ENCODE measurements at places on chromosomes 11 and 22. TPM values are rescaled to one million over a fixed set of nuclear protein-coding genes. Genes with fewer than 3 reads are reported as not detected.
A peak's percentile ranks its signal among the peaks of the same experiment; 100 is the strongest.

VPS26B gene
- 41.7 TPM for total RNA-seq

- H3K36me3 ChIP-seq = peaks cover 44% of the 10 kb centered on the region
- H3K4me3 ChIP-seq = no peak overlapping the region
- H3K27ac ChIP-seq = peak overlapping the region; percentile 26
Observed at GRCh38 chr22:38984224-38984623, 2.1 kb downstream of the APOBEC3B start.

DNAJB13 gene
- 0.52 TPM for total RNA-seq

- no peaks in the 10 kb centered on the region for H3K36me3 ChIP-seq
- peaks cover 23% of the 10 kb centered on the region for H3K27me3 ChIP-seq
- no peak for DNase-seq
- no peak overlapping the region for H3K4me3 ChIP-seq
Observed at GRCh38 chr11:14248580-14248981, 110.4 kb downstream of the RRAS2 start.

ZBTB44 gene
- total RNA-seq = 36.1 TPM

GRCh38 chr11:31903225-31904074 lies 92.3 kb upstream of the PAX6 start:
- H3K27me3 ChIP-seq = no peaks in the 10 kb centered on the region
- no peaks in the 10 kb centered on the region for H3K36me3 ChIP-seq
- DNase-seq = no peak
- H3K4me1 ChIP-seq = no peaks in the 10 kb centered on the region

LARGE2 gene
- 0.30 TPM for total RNA-seq

- no peak for DNase-seq
- no peaks in the 10 kb centered on the region for H3K27me3 ChIP-seq
- H3K4me1 ChIP-seq = no peaks in the 10 kb centered on the region
Observed at GRCh38 chr22:31185056-31185455, 25.1 kb downstream of the RNF185 start.

DNA sequence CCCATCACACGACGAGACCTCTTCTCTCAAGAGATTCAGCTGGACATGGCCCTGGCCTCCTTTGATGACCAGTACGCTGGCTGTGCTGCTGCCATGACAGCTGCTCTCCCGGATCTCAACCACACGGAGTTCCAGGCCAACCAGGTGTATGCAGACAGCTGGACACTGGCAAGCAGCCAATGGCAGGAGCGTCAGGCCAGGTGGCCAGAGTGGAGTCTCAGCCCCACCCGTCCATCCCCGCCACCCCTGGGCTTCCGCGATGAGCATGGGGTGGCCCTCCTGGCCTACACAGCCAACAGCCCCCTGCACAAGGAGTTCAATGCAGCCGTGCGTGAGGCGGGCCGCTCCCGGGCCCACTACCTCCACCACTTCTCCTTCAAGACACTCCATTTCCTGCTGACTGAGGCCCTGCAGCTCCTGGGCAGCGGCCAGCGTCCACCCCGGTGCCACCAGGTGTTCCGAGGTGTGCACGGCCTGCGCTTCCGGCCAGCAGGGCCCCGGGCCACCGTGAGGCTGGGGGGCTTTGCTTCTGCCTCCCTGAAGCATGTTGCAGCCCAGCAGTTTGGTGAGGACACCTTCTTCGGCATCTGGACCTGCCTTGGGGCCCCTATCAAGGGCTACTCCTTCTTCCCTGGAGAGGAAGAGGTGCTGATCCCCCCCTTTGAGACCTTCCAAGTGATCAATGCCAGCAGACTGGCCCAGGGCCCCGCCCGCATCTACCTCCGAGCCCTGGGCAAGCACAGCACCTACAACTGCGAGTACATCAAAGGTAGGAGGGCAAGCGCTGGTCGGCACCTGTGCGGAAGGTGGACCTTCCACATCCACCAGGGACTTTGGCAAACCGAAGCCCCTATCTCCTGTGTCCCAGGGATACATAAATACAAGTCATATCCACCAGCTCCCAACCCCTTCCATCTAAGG lies 11.3 kb downstream of the CHRNA10 start:
- no peak for DNase-seq
- no peak overlapping the region for H3K4me3 ChIP-seq
- peaks cover 2% of the 10 kb centered on the region for H3K27me3 ChIP-seq
- H3K27ac ChIP-seq = no peak overlapping the region
- H3K4me1 ChIP-seq = no peaks in the 10 kb centered on the region
- H3K36me3 ChIP-seq = peaks cover 4% of the 10 kb centered on the region

ARHGAP42 gene
- total RNA-seq = 0.16 TPM

DNA sequence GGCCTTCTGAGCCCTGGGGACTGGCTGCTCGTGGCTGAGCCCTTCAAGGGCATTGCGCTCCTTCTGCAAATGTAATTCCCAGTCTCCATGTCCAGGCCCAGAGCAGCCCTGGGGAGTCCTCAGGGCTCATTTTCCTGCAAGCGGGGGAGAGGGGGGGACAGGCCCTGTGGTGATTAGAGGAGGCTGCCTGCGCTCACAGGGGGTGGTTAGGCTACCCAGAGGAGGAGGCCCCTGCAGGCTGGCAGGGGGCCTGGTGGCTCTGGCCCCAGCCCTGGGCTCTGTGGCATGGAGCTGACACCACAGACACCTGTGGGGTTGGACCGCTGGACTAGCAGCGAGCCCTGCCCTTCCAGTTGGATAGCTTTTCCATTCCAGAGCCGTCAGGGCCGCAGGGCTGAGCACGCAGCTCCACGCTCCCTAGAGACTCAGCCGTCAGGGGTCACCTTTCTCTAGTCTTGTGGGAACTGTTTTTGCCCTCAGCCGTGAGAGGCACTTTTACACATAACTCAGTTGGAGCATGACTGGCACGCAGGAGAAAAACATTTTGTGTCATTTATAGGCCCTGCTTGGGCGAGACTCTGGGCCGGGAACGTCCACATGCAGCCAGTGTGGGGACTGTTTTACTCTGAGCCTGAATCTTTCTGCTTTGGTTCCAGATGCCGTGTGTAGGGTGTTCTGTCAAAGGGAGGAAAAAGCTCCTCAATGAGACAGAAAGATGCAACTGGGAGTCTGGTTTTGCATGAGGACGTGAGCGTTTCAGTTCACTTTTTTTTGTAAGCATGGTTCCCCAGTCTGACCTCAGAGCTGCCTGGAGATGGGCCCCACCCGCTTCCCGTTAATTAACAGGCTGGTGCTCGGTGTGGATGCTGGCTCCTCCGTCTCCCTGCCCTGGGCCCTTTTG lies 58.1 kb downstream of the LRP5 start:
- H3K36me3 ChIP-seq = no peaks in the 10 kb centered on the region
- no peaks in the 10 kb centered on the region for H3K4me1 ChIP-seq
- no peak overlapping the region for H3K27ac ChIP-seq
- no peak overlapping the region for H3K4me3 ChIP-seq
- H3K27me3 ChIP-seq = peaks cover 2% of the 10 kb centered on the region

GRCh38 chr11:3148990-3149851 lies 15.9 kb downstream of the OSBPL5 start:
- H3K27me3 ChIP-seq = no peaks in the 10 kb centered on the region
- H3K27ac ChIP-seq = no peak overlapping the region
- H3K4me1 ChIP-seq = no peaks in the 10 kb centered on the region
- no peak overlapping the region for H3K4me3 ChIP-seq
- no peaks in the 10 kb centered on the region for H3K36me3 ChIP-seq

GRCh38 chr22:29443452-29443851 lies 5.1 kb downstream of the RFPL1 start:
- no peak overlapping the region for H3K4me3 ChIP-seq
- DNase-seq = no peak
- no peaks in the 10 kb centered on the region for H3K4me1 ChIP-seq
- no peaks in the 10 kb centered on the region for H3K36me3 ChIP-seq
- peaks cover 7% of the 10 kb centered on the region for H3K27me3 ChIP-seq

GRCh38 chr11:126680700-126681099 lies 319.9 kb downstream of the KIRREL3 start:
- H3K27ac ChIP-seq = no peak overlapping the region
- no peaks in the 10 kb centered on the region for H3K36me3 ChIP-seq
- H3K4me3 ChIP-seq = no peak overlapping the region
- DNase-seq = no peak
- no peaks in the 10 kb centered on the region for H3K4me1 ChIP-seq
- H3K27me3 ChIP-seq = peaks cover 2% of the 10 kb centered on the region

DNA sequence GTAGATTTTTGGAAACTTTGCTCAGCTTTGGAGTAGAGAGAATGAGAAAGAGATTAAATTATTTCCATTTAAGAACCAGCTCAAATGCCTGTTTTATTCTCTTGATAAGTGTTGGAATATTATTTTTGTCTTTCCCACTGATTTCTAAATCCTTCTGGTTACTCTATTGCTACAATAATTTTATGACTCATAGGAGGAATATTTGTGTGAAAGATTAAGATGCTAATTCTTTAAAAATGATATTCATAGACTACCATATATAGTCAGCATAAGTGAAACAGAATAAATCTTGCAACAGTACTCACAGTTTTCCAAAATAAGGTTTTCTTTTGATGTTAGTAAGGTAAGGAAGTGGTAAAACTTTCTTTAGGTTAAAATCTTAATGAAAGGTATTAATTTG lies 60.9 kb downstream of the YAP1 start:
- H3K27ac ChIP-seq = no peak overlapping the region
- no peaks in the 10 kb centered on the region for H3K4me1 ChIP-seq
- no peaks in the 10 kb centered on the region for H3K36me3 ChIP-seq
- no peak overlapping the region for H3K4me3 ChIP-seq

GRCh38 chr11:117435326-117435725 lies 107.7 kb downstream of the CEP164 start:
- no peaks in the 10 kb centered on the region for H3K4me1 ChIP-seq
- H3K27me3 ChIP-seq = peaks cover 6% of the 10 kb centered on the region
- no peak overlapping the region for H3K27ac ChIP-seq
- H3K4me3 ChIP-seq = no peak overlapping the region
- H3K36me3 ChIP-seq = no peaks in the 10 kb centered on the region

DNA sequence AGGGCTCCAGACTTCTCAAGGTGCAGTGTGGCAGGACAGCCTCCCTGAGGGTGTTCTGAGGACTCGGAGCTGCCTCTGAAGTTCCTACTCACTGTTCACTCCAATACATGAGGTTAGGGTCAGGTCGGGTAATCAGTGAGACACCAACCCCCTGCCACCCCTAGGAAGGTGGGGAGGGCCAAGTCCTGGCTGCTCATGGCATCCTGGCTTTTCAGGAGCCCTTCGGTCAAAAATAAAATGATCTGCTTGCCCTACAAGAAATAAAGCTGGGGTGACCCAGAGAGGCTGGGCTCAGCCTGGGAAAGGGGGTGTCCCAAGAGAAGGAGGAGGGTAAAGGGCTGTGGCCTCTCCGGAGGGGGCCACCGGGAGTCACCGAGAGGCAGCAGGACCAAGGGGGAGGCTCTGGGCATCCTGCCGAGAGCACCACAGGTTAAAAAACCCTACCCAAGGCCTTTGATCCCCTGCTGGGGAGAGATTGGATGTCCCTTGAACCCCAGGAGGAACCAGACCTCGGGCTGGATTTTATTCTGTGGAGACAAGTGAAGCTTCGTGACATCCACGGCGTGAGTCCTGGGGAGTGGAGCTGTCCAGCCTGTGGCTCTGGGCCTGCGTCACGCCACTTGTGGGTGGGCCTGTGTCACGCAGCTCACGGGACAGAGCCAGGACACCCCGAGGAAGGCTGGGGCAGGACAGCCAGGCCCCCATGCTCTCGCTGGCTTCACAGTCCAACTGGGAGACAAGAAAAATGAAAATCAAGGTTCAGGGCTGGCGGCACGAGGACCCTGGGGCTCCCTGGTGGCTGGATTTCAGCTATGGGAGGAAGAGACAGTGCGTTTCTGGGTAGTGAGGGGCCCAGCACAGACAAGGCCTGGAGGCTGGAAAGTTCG lies 102.2 kb upstream of the FGF3 start:
- DNase-seq = no peak
- peaks cover 33% of the 10 kb centered on the region for H3K27me3 ChIP-seq
- no peaks in the 10 kb centered on the region for H3K36me3 ChIP-seq

DNA sequence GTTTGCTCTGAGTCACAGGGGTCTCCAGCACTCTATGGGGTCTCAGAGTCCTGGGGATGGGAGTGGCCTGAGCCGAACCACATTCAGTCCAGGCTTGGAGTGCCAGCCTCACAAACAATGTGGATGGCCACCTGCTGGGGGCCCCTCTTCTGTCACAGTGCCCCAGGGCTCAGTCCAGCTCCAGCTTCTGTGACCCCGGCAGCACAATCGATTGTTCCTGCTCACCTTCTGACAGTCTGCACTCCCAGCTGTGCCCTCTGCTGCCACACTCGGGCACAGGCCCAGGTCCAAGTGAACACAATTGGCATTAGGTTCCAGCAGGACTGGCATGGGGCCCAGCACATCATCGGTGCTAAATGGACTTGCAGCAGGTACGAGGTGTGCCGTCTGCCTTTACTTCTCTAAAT lies 84.8 kb downstream of the TP53I11 start:
- H3K27me3 ChIP-seq = peaks cover 51% of the 10 kb centered on the region
- H3K27ac ChIP-seq = no peak overlapping the region
- H3K4me1 ChIP-seq = peaks cover 19% of the 10 kb centered on the region
- H3K36me3 ChIP-seq = no peaks in the 10 kb centered on the region

DNA sequence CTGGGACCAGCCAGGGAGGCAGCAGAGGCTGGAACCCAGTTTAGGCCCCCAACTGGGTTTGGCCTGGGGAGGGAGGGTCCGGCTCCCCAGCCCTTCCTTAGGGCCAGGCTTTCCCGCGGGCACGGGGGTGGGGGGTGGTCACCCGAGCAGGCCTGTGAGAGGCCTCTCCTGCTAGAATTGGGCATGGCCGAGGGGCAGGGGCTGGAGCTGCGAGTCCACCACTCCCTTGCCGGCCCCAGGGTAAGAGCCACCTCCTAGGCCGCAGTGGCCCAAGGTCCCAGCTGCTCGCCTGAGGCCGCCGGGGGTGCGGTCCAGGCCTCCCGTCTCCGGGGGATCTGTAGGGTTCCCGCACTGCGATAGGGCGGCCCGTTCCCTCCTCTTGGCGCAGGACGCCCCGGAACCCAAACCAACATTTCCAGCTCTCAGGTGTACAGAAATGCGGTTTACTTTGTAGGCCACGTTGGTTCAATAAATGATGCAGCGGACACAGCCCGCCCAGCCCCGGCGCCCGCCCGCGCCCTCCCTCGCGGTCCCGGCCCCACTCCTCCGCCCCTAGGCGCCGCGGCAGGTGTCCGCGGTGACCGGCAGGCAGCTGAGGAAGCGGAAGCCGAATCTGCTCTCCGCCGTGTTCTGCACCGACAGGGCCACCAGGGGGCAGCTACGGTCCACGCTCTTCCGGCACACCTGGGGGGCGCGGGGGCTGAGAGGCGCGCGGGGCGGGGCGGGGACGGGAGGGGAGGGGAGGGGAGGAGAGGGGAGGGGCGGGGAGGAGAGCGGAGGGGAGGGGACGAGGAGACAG lies 5.9 kb downstream of the LMNTD2 start:
- peaks cover 18% of the 10 kb centered on the region for H3K27me3 ChIP-seq
- H3K36me3 ChIP-seq = no peaks in the 10 kb centered on the region
- no peaks in the 10 kb centered on the region for H3K4me1 ChIP-seq
- peak; percentile 59 for DNase-seq

MS4A12 gene
- not detected for total RNA-seq

DNA sequence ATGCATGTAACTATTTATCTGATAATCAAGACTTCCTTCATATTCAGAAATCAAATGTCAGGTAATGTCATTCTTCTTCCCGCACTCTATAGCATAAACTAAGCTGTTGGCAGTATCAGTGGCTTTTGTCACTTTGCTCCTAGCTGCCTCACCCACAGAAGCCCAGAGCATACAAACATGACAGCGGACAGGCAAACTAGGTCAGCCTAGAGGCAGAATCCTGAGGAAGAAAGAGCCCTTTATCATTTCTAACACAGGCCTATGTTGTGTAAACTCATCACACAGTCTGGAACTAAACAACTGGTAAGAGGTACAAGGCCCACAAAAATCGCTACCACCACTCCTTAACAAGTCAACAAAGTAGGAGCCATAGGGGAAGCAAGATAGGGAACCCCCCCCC lies 21.0 kb downstream of the GUCY1A2 start:
- H3K36me3 ChIP-seq = no peaks in the 10 kb centered on the region
- H3K27ac ChIP-seq = no peak overlapping the region
- no peaks in the 10 kb centered on the region for H3K27me3 ChIP-seq
- DNase-seq = no peak
